ENCODE measurements at places on chromosomes 6 and 20.

GRCh38 chr20:21103582-21104465 is 2.3 kb downstream of the LINC00237 start:
- no peak for DNase-seq

GRCh38 chr20:57586370-57586793 is 25.5 kb downstream of the PCK1 start:
- DNase-seq, result no peak

DNA sequence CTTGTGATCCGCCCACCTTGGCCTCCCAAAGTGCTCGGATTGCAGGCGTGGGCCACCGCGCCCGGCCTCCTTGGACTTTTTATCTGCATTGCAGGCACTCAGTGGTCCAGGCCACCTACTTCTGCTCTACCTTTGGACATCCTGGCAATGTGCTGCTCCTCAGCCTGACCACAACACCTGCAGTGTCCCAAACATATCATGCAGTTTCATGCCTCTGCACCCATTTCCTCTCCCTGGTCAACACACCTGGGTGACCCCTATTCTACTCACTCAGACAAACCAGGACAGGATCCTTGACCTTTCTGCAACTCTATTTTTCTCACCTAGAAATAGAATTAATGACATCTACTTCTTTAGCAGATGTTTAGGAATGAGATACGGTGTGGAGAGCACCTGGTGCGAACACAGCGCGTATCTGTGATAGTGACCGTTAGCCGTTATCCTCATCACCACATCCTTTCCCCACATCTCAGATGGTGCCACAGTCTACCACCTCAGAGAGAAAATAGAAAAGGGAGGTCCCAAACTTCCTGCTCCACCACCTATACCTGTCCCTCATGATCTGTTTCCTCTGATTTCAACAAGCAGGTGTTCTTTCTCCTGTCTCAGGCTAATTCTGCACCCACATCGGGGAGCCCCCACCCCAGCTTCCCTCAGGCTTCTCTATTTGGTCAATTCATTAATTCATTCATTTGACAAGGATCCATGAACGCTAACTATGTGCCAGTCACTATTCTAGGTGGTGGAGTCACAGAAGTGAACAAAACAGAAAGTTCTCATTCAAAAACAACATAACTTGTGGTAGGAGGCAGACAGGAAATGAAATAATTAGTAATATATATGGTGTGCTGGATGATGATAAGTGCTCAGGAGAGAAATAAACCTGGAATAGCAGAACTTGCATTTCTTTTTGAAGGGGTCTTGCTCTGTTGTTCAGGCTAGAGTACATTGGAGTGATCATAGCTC is 4.3 kb upstream of the BTN3A2 start:
- DNase-seq, result no peak

- no peak for DNase-seq
Measured at GRCh38 chr6:53604623-53605190, 59.8 kb upstream of the GCLC start.

DNA sequence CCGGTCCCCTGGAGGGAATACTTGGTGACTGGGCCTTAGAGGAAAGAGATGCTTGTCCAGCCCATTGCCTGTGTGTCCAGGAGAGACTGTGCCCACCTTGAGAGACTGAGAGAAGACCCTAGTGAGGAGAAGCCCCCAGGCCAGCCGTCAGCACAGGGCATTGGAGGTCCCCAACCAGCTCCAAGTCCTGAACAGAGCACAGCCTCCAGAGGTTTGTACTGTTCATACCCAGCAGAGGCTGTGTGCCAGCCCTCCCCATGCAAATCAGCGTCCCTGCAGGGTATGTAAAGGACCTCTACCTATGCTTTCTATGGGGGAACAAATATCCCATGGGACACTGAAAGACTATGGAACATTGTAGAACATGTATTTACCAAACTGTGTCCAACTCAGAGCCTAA is 8.4 kb downstream of the HLA-E start:
- DNase-seq, result no peak

DNA sequence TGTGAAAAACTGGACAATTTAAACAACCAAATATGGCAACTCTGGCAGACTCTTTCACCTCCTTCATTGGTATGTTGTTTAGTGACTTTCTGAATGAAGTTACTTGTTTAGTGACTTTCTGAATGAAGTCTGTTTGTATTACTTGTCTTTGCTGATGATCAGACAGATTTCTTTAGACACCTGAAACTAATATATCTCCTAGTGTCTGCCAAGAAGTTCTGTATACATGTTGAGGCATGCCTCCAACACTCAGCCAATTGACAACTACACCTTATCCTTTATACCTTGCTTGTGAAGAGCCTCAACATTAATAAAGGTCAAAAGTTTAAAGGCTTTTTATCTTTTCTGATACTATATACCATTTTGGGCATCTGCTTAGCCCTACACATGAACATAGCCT is 725.4 kb upstream of the EPHA7 start:
- no peak for DNase-seq

DNA sequence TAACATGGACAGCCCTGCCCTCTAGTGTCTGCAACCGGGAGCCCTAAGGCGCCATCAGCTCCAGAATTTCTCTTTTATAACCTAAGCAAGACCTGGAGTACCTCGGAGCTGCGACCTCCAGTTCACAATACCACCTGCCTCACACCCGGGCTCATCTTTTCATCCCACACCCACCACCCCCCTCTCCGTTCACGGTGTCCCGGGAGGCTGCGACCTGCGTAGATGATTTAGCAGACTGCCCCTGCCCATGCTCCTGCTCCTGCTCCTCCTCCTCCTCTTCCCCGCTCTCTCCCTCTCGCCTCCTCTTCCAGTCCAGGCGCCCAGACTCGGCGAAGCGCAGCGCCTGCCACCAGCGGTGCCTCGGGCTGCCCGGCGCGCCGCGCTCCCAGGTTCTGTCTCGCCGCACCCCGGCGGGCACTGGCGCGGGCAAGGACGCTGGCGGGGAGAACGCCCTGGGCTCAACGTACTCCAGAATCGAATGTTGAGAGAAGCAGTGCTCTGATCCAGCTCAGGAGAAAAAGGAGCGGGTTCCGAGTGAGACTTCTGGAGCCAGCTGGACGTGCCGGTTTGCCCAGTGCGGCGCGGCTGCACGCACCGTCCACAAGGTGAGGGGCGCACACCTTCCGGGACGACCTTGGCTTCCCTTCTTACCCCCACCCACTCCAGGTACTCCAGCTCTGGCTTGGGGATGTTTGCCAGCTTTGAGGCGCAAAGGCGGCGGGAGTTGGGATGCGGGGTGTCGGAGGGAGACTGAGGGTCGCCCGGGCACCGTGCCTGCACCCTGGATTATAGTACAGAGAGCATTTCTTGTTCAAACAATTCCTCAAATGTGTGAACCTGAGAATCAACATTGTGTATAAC is at the start of gene HTR1E:
TSS of gene HTR1E (plus strand) at position 310 of the 861 bp plus-strand sequence. CDS start 77,807 bp downstream, outside the sequence.
- DNase-seq, result peak; percentile 4

GRCh38 chr20:1119128-1119505 is 715 bp downstream of the PSMF1 start:
- no peak for DNase-seq

DNA sequence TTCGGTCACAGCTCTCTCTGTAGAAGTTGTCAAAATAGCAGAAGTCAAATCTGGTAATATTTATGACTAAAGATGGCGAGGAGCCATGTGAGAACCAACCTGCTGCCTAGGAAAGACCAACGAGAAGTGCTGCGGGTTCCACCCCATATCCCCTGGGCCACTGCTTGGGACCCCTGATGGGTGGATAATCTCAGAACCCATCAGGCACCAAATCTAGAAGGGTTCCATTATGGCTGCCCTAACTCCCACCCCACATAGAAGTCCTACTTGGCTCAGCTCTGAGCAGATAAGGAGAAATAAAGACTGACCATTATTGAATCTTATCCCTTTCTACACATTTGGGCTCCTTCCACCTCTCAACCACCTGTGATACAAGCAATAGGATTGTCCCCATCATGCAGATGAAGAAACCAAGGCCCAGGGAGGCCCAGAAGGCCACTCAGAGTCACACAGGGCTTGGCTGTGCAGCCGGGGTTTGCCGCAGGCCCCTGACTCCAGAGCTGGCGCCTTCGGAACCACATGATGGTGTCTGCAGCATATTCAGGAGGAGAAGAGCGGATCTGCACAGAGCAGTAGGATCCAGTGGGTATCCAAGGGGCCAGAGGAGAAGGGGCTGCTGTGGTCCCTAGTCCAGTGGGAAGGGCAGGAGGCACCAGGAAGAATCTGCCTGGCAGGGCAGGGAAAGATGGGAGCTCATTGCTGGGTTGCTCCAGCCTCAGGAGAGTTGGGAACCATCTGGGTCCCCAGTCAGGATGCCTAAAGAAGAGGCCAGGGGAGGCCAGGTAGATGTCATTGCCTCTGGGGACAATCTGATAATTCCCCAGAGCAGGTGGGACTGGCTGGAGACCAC is 9.6 kb upstream of the PCMTD2 start:
- no peak for DNase-seq

- no peak for DNase-seq
Measured at GRCh38 chr6:37036146-37036545, 30.7 kb downstream of the FGD2 start.

All from stimulated activated CD4-positive, alpha-beta T cell treated with anti-CD3 and anti-CD28 coated beads, Interleukin-1b, Interleukin-23, amount 100 ng/mL, for 48 hours (primary cell).